Spleen (tissue), 13 donors: ENCODE measurements at places on chromosomes 12 and 14. TPM values are rescaled to one million over a fixed set of nuclear protein-coding genes. Genes with fewer than 3 reads are reported as not detected.

DNA sequence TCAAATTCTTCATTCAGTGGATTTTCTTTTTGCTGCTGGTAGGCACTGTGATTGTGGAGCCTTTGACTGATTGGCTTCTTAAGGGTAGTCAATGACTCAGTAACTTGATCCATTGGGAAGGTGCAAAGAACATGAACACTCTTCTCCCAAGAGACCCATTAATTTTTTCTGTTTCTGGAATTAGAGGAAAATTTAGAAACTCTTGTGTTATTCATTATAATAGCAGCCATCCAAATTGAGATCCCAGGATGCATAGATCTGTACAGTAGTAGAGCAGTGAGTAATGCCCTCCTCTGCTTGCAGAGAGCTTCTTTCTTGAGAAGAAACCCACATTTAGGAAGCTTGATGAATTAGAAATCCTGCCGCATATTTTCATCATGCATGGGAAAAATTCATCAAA lies 63.9 kb downstream of the MYRFL start:
- DNase-seq = no peak

GRCh38 chr14:104296388-104297312 lies 158.3 kb downstream of the KIF26A start:
- peak; percentile 69 for DNase-seq

GRCh38 chr14:104119488-104120251 lies 18.7 kb upstream of the KIF26A start:
- peak; percentile 62 for DNase-seq

- no peak for DNase-seq
Measured at GRCh38 chr14:57583396-57583795, 89.7 kb upstream of the CCDC198 start.

DNA sequence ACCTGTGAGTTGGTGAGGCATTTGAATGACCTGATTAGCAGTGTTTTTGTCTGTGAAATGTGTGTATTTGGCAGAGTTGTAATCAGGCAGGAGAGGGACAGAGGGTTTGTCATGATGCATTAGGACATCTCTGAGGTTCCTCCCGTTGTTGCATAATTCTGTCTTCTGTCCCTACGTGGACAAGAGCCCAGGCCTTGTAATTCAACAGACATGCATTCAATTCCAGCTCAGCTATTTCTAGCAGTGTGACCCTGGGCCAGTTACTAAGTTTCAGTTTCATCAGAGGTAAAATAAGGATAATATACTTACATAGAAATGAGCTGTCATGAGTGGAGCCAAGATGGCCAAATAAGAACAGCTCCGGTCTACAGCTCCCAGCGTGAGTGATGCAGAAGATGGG lies 208.6 kb downstream of the SLC38A4 start:
- DNase-seq = no peak

DNA sequence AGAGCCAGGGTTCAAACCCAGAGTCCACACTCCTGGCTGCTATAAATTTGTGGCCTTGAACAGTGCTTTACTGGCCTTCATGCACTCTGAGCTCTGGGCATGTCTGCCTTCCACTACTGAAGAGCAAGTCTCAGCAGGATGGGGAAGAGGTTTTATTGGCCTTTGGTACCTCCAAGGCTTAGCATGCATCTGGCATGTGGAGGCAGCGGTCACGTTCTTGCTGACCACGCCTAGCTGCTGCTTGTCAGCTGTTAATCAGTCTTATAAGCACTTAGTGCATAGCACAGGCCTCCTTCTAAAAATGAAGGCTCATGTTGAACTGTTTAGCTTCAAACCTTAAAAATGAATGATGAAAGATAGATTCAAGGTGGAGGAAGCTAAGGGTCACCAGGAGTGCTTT lies 177.5 kb downstream of the PELI2 start:
- no peak for DNase-seq

- no peak for DNase-seq
Measured at GRCh38 chr12:124732275-124733075, 131.2 kb downstream of the SCARB1 start.

- DNase-seq = no peak
Measured at GRCh38 chr12:62716866-62717525, 218.0 kb downstream of the PPM1H start.

DNA sequence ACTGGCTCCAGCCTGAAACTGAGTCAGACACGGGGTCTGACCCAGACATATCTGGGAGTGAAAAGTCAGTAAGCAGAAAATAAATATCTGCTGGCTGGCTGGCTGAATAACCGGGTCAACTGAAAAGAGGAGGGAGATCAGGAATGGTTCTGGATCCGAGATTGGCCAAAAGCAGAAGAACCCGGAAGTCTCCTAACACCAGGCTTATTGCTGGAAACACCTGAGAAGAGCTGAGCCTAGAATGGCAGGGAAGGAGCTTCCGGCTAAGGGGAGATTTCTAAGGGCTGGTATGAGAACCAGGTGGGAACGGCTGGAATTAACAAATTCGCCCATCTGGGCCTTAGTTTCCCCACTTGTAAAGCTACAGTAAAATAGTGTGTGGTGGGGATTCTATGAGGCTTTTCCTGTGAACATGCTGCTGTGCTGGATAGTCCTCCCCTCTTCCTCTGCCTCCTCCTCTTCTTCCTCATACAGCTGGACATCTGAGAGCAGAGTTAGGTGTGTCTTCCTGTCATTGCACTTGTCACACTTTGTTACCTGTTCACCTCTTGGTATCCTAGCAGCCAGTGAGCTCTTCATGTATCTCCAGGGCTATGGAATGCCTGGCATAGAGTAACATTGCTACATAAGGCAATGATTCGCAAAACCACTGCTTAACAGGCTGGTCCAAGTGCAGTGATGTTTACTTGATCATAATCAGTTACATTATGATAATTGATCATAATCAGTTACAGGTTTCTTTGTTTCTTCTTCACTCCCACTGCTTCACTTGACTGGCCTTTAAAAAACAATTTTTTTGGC lies 2.0 kb upstream of the SHMT2 start:
- DNase-seq = no peak

- no peak for DNase-seq
Measured at GRCh38 chr12:42284876-42285275, 41.0 kb downstream of the ZCRB1 start.

DNA sequence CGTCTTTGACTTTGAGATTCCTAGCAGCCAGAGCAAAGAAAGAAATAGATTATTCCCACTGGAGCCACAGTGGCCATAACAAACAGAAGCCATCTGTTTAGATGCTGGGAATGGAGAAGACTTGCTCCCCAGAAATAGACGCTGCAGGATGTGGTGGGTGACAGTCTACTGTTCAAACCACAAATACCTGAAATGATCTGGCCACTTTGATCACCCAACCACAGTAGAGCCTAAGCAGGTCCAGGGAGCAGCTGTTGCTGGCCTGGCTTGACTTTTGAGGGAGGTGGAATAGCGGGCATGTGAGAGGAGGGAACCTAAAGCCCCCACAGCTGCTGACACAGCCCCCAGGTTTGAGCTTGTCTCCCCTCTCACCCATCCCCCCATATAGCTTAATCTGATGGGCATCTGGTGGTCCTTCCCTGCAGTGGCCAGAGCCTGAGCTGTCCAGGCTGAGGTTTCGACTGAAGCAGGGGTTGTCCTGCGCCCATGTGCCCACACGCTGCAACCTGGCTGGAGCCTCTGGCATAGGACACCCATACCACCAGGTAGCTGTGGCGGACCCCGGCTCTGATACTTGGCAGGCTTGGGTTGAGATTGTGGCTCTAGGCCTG lies 38.7 kb downstream of the SH2B3 start:
- no peak for DNase-seq

DNA sequence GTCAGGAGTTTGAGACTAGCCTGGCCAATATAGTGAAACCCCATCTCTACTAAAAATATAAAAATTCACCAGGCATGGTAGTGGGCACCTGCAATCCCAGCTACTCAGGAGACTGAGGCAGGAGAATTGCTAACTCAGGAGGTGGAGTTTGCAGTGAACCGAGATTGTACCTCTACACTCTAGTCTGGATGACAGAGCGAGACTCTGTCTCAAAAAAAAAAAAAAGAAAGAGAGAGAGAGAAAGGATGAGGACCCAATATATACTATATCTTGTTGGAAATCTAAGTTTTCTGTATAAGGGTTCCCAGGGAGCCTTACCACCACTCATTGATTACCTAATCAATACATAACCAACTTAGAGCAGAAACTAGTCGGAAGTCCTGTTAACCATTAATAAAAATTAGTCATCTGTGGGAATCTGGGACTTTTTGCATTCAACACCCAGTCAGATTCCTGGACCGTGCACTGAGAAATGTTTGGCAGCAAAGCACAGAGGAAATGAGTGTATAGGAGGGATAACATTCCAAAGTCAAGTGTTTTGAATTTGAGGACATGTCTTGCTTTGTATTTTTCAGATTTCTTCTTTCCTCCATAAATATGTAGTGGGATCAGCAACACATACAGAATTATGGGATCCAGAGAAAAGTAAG lies 44.8 kb upstream of the NR2C1 start:
- DNase-seq = no peak

The LTBR gene
- 15.7 TPM for polyA plus RNA-seq

The CLEC9A gene
- polyA plus RNA-seq = 0.43 TPM

DNA sequence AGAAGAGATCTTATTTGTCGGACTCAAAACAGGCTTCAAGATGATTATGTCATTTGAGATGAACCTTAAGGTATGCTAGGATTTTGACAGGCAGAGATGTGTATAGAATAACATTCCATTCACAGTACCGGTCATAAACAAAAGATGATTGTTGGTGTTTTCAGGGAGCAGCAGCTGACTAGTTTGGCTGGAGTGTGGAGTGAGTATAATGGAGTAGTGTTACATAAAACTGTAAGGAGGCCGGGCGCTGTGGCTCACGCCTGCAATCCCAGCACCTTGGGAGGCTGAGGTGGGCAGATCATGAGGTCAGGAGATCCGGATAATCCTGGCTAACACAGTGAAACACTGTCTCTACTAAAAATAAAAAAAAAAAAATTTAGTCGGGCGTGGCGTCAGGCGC lies 23.9 kb downstream of the SERPINA10 start:
- DNase-seq = no peak

- no peak for DNase-seq
Measured at GRCh38 chr12:115666168-115666567, 611.3 kb downstream of the MED13L start.

- DNase-seq = no peak
Measured at GRCh38 chr12:46208370-46208769, 60.5 kb downstream of the SLC38A1 start.

- DNase-seq = no peak
Measured at GRCh38 chr14:102545461-102546265, 36.1 kb upstream of the ANKRD9 start.

DNA sequence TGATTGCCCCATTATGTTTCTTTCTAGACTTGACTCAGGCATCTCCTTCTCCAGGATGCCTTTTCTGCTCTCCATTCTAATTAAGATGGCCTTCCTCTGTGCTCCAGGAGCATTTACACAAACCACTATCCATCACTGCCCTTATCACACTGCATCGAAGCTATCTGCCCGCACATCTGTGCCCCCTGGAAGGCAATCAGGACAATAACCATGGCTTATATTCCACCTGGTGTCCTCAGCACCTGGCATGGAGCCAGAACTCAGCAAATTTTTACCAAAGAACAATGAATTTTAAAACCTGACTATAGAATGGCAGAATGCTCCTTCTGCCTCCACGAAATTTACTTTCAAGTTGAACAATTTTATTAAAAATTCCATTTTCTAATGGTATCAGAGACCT lies 465.8 kb downstream of the APAF1 start:
- no peak for DNase-seq

DNA sequence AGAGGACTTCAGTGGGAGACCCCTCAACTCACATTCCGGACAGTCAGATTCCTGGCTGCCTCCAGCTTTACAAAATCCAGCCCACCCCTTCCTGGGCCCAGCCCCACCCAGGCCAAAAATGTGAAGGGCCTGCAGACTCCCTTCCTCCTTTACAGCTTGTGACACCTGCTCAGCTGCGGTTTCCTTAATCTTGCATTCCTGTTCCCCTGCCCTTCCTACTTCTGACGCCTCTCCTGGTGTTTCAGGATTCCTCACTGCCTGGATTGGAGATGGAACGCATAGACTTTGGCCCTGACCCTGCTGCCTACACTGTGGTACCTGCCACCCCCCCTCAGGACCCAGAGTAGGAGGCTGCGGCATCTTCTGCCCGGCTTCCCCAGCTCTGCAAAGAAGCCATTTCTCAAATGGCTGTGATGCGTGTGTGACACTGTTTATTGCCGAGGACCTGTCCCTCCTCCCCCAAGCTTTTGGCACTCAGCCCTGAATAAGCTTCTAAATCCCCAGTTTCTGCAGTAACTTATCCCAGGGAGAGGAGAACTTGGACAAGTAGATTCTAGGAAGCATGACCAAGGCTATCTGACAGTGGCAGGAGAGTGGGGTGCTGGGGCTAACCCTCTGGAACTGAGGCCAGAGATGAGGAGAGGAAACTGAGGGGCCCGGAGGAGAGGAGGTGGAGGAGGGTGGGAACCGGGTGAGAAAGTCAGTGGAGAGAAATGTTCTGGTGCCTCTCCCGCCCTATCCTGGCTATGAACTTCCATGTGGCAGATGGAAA lies 24.9 kb upstream of the BCDIN3D start:
- DNase-seq = peak; percentile 34

DNA sequence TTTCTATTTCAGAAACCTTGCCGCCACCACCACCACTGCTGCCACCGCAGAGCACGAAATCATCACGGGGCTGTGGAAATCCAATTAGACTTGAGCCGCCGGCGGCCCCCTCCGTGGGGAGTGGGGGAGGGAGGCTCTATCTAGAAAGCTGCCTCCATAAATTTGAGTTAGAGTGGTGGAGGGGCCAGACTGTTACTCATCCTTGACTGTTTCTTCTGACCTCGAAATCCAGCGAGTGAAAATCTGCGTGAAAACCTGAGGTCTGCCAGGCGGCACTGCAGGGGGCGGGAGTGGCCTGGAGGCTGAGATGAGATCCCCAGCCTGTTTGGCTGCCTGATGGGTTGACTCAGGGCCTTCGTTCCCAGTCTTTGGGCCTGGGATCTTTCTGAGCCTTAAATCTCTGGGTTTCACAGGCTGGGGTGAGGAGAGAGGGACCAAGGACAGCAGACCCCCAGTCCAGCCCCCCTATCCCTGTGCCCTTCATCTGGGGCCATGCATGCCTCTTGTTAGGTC lies 29.9 kb downstream of the TSPAN9 start:
- no peak for DNase-seq

- no peak for DNase-seq
Measured at GRCh38 chr12:1846421-1847405, 26.3 kb downstream of the LRTM2 start.

The TMEM30B gene
- polyA plus RNA-seq = 0.17 TPM

GRCh38 chr12:72330301-72330700 lies 58.1 kb downstream of the TRHDE start:
- no peak for DNase-seq

The CCDC175 gene
- not detected for polyA plus RNA-seq

The ULK1 gene
- polyA plus RNA-seq = 25.3 TPM

The RNASE1 gene
- polyA plus RNA-seq = 151 TPM

DNA sequence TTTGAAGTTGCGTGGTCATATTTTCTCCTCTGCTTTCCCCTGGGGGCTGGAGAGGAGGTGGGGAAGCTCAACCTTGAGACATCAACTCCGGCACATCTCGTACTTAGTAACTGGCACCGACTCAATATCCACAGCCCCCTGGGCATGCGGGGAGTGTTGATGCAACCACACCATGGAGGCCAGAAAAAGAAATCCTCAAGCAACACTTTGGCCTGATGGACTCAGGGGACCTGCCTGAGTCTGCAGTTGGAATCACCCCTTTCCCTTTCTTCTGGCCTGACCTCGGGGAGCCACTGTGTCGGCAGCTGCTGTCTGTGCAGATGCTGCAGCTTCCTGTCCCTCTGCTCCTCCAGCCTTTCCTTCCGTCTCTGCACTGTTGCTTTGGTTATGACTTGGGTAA lies 11.4 kb upstream of the AACS start:
- peak; percentile 48 for DNase-seq
